ENCODE measurements at places on chromosomes 12 and 14.
A peak's percentile ranks its signal among the peaks of the same experiment; 100 is the strongest.

GRCh38 chr14:51605575-51605974, 46.1 kb upstream of the FRMD6 start:
- no peak for DNase-seq

DNA sequence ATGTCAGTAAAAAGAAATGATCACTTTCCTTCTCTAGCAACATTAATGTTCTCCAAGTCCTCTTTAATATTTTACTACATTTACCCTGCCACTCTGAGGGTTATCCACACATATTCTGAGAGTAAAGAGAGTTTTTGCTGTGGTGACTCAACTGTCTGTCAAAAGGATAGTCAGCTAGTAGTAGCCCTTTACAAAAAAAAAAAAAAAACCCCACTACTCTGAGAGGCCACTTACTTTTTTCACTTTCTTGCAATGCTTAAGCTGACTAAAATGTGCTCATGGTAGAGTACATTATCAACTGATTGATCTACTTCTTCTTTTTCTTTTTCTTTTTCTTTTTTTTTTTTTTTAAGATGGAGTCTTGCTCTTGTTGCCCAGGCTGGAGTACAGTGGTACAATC, 27.6 kb upstream of the PPM1A start:
- DNase-seq = no peak

GRCh38 chr12:132326646-132327045, 2.7 kb downstream of the GALNT9 start:
- no peak for DNase-seq

- DNase-seq = no peak
Observed at GRCh38 chr12:69338120-69338859, 9.9 kb upstream of the LYZ start.

DNA sequence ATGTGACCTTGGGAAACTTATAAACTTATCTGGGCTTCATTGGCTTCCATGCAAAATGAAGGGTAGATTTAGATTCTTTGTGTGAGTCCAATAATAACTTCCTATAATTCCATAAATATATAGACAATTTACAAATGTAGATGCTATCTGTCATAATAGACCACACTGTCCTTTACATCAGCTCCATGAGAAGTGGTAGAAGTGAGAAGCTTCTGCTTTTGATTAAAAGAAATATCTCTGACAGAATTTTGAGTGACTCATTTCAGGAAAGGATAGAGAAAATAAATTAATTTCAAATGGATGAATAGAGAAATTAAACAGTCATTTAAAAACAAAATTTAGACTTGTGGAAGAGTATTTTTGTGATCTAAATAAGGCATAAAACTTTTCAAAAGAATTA, 329.7 kb upstream of the ATP2B1 start:
- no peak for DNase-seq

DNA sequence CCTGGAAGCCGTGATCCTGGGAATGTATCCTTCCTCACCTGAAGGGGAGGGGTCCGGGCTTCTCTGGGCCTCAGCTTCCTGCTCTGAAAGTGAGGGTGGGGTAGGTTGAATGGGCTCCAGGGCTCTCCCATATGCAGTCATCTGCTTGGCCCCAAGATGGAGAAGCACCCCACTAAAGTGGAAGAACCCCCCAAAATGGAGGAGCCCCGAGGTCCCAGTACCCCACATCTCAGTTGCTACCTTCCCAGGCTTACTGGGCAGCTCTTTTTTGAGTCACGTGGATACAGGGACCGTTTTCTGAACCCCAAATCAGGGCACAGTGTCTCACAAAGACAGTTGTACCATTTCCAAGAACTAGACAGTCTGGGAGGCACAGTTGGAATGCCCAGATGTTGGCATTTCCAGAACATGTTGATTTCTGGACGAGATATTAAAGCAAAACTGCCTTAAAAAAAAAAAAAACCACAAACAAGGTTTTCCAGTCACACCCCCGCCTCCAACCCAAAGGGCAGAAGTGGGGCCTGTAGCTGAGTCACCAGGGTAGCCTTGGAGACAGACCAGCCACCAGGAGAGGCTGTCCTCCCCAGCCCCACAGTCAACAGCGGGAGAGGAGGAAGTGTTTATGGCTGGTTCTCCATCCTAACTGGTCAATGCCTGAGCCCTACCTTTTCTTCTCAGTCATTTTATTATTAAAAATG, 12.1 kb downstream of the VASH1 start:
- DNase-seq = no peak

DNA sequence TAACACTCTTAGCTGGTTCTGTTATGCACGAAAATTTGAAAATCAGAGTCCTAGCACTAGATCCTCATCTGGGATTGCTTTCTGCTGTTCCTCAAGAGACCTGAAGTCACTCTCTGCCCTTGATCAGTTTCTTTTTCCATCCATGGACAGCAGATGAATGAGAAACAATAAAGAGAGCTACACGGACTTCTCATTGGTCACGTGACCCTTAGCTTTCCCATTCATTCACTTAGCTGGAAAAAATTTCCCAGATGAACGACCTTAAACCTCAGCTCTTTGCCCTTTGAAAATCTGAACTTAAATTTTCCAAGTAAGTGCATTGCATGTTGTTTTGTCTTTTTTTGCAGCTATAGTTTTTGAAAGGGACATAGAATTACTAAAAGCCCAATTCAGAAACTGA, 27.2 kb upstream of the RGS6 start:
- no peak for DNase-seq

DNA sequence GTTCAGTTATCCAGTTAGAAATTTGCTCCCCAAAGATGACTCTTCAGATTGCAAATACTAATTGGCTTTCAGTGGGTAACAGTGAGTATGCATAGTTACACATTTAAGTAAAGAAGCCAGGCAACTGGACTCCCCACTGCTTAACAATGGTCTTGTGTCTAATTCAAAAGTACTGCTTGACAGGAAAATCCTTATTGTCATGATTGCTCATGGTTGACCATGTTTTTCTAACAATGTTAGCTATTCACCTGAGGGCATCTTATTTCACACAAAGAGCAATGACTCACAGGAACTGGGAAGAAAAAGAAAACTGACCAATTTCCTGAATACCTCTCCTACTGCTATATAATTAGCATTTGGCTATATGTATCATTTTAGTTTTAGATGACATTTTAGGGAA, 33.7 kb upstream of the ALG10B start:
- DNase-seq = no peak

- no peak for DNase-seq
Observed at GRCh38 chr14:104393898-104394381, 185.6 kb upstream of the C14orf180 start.

DNA sequence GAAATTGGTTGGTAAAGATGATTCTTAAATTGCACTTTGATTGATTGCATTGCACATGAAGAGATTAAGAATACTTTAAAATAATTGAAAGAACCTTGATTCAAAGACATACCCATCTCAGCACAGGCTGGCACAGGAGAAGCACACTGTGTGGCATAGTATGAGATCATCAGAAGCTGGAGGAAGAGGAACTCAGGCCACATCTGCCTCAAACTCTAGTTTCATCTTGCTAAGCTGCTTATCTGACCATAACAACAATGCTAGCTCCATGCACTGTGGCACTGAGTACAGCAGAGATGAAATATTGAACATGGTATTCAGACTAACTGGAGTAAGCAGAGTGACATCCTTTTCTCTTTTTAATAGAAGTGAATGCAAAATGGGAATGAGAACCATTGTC, 99.1 kb downstream of the TBC1D30 start:
- no peak for DNase-seq

- no peak for DNase-seq
Observed at GRCh38 chr12:81162391-81163136, 84.7 kb downstream of the ACSS3 start.

DNA sequence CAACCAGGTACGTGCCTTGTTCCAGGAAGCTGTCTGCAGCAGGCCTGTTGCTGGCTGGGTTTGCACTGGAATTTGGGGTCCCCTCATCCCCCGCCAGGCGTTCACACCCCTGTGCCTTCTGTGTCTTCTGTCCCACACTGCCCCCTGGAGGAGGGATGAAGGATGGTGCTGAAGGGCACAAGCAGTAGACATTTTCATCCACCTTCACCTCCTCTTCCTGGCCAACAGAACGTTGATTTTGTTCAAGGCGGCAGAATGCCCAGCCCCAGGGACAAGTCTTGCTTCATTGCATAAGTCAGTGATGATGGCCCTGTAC, 122.1 kb downstream of the CALM1 start:
- no peak for DNase-seq

GRCh38 chr12:52350021-52350620, 17.2 kb downstream of the KRT85 start:
- no peak for DNase-seq

GRCh38 chr12:23560611-23561010, 388.9 kb downstream of the SOX5 start:
- DNase-seq = no peak

GRCh38 chr12:4153343-4153892, 120.1 kb upstream of the CCND2 start:
- peak; percentile 89 for DNase-seq

GRCh38 chr12:75196865-75197264, 12.8 kb downstream of the KCNC2 start:
- no peak for DNase-seq

DNA sequence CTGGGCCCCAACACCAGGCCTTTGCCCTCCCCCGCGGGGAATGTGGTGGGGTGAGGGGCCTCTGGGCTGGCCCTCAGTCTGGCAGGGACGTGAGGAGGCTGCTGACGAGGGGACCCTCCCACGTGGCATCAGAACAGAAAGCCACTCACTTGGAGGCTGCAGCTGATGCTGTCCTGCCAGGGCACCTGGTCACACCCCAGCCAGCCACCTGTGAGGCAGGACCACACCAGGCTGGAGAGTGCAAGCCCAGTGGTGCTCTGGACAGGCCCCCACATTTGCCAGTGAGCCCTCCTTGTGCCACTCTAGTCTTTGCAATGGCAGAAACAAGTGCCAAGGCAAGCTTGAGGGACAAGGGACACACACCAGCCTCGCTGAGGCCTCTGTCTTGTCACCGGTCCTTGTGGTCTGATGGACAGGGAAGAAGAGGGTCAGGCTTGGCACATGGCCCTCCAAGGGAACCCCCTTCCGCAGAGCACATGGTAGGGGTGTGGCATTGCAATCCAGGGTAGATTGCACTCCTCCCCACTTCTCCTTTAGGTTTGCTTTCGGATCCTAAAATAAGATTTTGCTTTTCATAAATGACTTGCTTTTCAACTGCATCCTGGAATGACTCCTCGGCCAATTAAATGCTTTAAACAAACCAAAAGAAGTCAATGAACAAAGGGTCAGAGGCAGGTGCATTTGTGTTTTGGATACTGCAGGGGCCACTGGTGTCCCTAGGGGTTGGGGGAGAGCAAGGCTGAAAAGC, 53.7 kb downstream of the CCDC88C start:
- no peak for DNase-seq

- no peak for DNase-seq
Observed at GRCh38 chr14:81273521-81273920, 52.8 kb upstream of the GTF2A1 start.

GRCh38 chr14:69695322-69696203, 71.4 kb upstream of the SRSF5 start:
- no peak for DNase-seq

- peak; percentile 39 for DNase-seq
Observed at GRCh38 chr12:590206-590750, 73.0 kb downstream of the NINJ2 start.

DNA sequence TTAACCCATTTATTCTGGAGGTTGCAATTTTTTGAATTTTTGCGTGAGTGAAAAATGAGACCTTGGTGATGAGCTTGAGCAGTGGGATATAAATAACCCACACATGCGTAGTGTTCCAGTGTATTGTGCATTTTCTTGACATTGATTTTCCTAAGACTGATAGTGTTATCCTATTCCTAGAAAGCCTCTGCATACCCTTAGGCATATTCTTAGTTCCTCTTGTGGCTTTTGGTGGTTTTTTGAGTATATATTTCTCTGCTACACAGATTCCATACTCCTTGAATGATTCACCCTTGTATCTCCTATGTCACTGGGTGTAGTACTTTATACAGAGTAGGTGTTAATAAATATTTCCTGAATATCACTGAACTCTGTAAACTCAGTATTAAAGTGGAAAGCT, 363.4 kb upstream of the PDE3A start:
- DNase-seq = no peak

DNA sequence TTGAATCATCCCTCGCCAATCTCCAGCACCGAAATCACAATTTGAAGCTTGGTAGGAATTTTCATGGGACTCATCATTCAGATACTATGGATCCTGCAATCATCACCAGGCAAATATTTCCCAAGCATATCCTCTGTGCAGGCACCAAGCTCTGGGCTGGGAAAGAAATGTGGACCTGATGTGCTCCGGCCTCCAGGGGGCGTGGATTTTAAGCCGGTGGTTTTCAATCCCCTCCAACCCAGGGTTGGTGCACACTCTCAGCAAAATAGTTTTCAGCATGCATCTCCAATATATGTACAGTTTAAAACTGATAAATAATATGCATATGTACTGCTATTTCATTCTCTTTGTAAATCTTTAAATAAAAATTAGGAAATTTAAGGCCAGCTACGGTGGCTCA, 98.9 kb downstream of the RBM19 start:
- no peak for DNase-seq

GRCh38 chr14:42149609-42150261, 543.1 kb downstream of the LRFN5 start:
- DNase-seq = no peak

- no peak for DNase-seq
Observed at GRCh38 chr14:61753631-61754030, 8.6 kb upstream of the SNAPC1 start.

- no peak for DNase-seq
Observed at GRCh38 chr12:6982532-6982931, 11.8 kb downstream of the EMG1 start.

DNA sequence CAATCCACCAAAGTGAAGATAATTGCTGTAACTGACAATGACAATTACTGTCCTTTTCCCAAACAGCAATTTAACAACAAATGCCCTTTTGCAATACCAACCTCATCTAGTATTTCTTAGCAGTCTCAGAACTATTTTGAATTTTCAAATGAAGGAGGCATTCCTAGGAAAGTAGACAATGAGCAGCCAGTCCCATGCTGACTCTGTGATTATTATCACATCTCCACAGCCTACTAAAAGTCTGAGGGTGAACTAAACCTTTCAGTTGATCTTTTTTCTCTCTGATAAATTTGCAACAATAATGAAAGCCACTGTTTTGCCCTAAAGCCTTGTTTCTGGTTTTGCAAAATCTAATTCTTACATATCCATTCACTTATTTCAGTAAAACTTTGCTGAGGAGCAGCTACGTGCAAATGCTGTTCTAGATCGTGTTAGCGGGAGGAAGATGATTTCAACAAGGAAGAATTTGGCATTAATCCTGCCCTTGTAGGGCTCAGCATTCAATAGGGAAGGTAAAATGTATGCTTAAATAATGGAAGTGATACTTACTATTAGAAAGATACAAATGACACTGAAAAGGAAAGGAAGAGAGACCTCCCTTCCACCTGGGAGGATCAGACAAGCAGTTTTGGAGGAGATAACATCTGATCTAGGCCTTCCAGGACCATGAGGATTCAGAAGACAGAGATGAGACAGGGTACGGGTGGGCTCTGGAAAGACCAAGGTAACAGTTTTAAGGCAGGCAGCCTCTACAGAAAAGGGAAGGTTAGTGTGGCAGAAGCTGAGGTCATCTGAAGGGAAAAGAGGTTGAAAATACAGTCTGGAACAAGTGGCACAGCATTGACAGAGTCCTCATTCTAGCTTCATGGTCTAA, 47.4 kb downstream of the SLC38A1 start:
- no peak for DNase-seq

GRCh38 chr12:13790317-13790716, 191.1 kb downstream of the GRIN2B start:
- DNase-seq = no peak

GRCh38 chr12:126891789-126892188, 1375.2 kb upstream of the TMEM132C start:
- no peak for DNase-seq

- DNase-seq = no peak
Observed at GRCh38 chr12:6540181-6540877, 6.0 kb downstream of the GAPDH start.

GRCh38 chr12:4685317-4685716, 34.9 kb upstream of the GALNT8 start:
- no peak for DNase-seq
